ENCODE measurements at places on chromosomes 3 and 15.

DNA sequence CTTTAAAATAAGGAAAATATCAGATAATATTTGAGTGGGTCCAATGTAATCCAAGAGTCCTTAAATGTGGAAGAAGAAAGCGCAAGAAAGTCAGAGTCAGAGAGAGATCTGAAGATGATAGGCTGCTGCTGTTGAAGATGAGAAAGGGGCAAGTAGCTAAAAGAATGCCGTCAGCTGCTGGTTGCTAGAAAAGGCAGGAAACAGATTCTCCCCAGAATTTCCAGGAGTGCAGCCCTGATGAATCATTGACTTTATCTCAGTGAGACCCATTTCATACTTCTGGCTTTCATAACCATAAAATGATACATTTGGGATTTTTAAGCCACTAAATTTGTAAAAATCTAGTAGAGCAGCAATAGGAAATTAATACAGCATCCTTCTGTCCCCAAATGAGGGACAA is 7.5 kb upstream of the CHMP2B start:
- no peak for DNase-seq

DNA sequence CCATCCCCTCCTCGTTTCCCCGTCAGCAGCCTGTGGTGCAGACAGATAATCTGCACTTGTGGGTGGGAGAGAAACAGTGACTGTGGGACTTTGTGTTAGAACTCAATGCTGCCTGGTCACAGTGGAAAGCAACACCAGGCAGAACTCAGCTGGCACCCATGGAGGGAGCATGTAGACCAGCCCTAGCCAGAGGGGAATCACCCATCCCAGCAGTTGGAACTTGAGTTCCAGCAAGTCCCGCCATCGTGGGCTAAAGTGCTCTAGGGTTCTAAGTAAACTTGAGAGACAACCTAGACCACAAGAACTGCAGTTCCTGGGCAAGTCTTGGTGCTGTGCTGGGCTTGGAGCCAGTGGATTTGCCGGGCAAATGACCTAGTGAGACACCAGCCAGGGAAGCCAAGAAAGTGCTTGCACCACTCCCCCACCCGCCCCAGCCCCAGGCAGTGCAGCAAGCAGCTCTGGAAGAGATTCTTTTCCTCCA is 24.4 kb downstream of the ISG20 start:
- no peak for DNase-seq

- no peak for DNase-seq
These were observed 70.7 kb upstream of the DPH6 start for GRCh38 chr15:35616498-35617271.

- DNase-seq, result no peak
These were observed 32.6 kb downstream of the HMCES start for GRCh38 chr3:129311054-129311902.

DNA sequence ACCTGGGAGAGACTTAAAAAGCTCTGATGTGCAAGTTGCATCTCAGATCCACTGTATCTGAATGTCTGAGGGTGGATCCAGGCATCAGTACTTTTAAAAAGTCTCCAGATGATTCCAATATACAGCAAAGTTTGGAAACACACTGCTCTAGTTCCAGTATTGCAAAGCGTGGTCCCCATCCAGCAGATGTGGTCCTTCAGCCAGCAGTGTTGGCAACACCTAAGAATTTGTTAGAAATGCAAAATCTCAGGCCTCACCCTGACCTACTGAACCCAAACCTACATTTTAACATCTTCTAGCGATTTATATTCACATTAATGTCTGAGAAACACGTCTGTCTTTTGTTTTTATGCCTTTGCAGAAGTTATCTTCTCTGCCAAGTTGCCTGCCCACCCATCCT is 32.2 kb upstream of the SGO1 start:
- no peak for DNase-seq

DNA sequence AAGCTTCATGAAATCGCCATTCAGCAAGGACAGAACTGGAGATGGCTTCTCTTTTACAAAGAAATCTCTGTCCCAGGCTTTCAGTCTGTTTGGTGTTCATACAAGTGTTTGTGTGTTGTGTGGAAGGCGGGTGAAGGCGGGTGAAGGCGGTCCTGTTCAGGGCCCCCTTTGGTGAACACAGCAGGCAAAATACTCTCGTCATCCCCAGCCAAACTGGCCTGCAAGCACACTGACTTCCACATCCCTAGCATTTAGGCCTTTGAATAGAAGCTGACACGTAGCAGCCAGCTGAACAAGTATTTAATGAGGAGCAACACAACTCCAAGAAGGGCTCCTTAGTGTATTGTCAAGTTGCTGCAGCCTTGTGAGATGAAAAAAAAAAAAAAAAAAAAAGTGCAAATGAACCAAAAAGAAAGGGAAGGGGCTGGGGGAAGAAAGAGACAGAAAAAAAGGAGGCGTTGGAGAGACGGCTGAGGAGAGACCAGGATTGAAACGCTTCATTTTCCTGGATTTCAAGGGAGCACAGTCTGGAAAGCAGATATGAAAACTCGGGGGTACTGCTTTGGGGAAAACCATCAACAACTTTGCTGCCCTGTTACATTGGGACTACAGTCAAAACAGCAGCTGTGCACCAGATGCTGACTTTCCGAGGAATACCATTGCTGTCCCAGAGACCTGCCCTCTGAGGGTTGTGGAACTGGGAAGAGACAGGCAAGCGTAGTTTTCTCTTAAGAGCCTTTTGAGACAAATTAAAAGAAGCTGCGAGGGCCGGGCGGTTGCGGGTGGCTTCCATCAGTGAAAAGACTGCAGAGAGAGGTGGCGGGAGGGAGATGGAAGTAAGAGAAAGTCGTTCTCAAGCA is 74.6 kb downstream of the TGFBR2 start:
- DNase-seq, result no peak

GRCh38 chr15:47917881-47918280 is 200.6 kb downstream of the SEMA6D start:
- no peak for DNase-seq

DNA sequence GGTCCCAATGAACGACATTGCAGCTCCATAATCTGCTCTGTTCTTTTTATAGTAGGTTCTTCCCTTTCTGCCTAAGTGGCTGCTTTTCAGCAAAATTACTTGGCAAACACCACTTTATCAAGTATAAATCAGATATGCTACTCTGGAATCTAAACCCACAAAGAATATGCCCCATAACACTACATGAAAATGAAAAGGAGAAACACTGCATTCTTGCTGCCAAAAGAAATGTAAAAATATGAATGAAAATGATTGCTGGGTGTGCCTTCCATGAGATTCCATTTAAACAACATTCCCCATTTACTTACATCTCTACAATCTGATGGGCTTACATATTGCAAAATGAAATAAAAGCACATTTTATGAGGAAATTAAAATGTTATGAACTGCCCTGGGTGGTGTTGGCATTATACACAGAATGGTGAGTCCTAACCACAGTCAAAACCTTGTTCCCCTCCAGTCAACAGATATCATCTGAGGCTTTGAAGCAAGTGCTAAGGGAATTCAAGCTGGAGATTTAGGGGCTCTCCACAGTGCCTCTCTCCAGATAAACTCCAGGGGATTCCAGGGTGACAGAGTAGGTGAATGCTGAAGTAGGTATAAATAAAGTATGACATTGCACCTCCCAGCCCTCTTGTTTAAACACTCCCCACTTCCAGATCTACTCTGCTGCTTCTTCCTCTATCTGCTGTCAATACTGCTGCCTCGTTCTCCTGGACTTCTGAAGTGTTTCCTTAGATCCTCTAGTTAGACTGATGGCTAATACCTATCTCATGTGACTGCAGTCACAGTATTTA is 136.5 kb downstream of the RORA start:
- no peak for DNase-seq
